ENCODE measurements at places on chromosomes 1 and 21.

GRCh38 chr1:223258751-223259198 lies 105.2 kb downstream of the SUSD4 start:
- DNase-seq, result no peak

- no peak for DNase-seq
Observed at GRCh38 chr1:96355961-96356360, 365.6 kb upstream of the PTBP2 start.

DNA sequence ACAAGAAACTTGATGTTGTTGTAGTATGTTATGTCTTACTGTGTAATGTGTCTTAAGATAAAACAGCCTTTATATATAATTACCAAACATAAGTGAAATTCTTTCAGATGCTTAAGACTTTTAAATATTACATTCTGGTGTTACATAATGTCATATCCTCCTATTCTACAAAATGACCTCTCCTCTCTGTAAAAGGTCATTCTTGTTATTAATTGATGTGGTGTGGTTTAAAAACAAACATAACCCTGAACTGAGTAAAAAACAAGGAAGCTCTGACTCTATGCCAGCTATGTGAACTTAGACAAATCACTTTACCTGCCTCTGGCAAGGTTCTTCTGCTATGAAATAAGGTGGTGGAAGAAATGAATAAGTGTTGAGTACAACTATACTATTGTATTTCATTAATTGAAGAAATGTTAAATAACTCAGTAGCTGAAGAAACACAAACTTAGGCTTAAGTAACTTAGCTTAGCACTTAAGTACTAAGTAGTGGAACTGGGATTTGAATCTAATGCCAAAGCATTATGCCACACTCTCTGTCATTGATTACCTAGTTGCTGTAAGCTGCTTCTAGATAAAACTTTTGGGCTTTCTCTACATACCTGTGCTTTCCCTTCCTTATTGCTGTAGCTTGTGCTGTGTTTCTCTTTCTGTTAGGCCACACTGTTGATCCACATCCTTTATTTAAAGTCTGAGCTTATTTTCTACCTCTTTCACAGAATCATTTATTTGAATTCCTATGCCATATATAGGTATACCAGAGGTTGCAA lies 859 bp upstream of the ANGPTL1 start:
- DNase-seq, result no peak

- no peak for DNase-seq
Observed at GRCh38 chr1:208206092-208206698, 38.0 kb downstream of the PLXNA2 start.

GRCh38 chr1:57721001-57721400 lies 297.1 kb upstream of the DAB1 start:
- no peak for DNase-seq

DNA sequence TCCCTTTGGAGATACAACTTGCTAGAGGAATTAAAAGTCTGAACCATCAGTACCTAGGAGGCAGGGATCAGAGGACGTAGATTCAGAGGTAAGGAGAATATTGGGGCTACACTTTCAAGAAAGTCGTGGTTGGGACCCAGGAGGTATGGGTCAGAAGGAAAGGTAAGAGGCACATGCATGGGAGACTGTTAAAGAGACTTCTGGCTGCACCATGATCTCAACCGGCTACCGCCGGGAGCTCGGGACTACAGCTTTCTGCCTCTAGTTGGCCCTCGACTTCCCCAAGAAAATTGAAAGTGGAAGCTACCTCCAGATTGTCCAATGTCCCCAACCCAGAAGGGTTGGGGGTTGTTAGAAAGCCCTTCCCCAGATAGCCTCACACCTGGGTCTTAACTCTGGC lies 355.7 kb upstream of the TMPRSS15 start:
- no peak for DNase-seq

DNA sequence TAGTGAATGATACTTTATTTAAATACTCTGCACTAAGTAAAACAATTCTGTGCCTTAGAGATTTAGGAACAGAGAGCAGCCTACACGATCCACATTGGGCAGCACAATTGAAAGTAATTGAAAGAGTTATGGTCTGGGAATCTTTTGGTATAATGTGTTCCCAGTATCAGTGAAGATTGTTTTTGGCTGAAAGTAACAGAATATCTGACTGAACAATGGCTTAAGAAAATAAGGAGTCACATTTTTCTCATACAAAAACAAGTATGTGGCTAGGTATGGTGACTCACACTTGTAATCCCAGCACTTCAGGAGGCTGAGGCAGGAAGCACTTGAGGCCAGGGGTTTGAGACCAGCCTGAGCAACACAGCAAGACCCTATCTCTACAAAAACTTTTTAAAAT lies 306.2 kb downstream of the NFIA start:
- DNase-seq, result no peak

GRCh38 chr1:235088907-235089306 lies 39.7 kb downstream of the TOMM20 start:
- no peak for DNase-seq

DNA sequence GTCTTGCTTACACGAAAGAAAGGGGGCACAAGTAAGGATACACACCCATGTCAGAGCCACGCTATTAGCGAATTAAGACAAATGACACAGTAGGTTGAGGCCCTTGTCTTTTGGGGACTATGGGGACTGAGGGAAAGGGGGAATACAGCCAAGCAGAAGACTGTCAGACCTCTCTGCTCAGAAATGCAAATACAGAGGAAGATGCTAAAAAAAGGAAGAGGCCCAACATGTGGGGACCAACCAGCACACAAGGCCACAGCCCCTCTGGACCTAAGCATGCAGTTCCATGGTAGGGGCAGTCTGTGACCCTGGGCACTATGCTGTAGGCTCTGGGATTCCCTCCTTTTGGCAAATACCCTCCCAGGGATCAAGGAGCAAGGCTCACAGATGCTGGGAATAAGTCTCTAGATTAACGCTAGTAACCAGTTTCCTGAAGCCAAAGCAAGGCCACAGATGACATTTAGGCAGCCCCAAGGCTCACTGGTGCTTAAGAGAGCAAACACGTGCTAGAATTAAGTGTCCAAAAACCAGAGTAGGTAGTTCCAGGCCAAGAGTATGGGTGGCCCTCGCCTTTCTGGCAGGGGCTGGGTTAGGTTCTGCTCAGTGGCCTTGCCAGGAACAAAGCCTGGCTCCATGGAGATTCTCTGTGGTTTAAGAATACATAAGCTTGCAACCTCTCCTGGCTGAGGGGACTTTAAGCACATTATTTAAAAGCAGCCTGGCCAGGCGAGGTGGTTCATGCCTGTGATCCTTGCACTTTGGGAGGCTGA lies 38.2 kb downstream of the RABIF start:
- DNase-seq, result no peak

GRCh38 chr1:112706505-112707220 lies at the start of gene RHOC:
Gene RHOC, minus strand, starts transcription at chr1:112707127. Its CDS starts 3,328 bp downstream, at chr1:112703799.
- DNase-seq, result no peak

DNA sequence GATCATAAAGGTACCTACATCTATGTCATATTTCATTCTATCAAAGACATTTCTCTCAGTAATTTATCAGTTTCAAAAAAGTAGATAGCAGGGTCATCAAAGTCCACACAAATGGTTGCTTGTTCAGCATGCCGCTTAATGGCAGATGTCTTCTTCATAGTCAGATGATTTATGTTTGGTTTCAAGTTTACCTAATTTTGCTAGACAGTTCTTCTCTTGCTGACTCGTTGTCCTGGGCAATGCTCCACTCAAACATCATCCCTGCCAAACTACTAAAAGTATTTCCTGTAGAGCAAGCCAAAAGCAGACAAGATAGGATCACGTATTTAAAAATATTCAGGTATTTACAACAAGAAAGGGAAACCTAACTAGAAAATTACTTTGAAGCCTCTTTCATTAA lies 13.6 kb downstream of the NUP210L start:
- no peak for DNase-seq

DNA sequence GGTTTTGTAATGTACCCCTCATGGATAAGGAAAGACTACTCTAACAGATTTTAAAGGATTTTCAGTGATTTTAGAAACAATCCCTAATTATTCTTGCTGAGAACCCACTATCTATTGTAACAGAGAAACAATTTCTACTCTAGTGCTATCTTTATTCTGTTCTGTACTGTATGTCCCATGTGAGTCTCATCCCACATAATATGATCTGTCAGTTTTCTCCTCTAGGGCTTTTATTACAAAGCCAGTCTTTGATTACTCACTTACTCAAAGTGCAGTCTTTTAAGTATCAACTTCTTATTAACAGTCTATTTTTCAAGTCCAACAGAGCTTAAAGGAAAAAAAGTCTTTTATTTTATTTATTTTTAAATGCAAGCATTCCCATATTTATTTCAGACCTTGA lies 54.8 kb downstream of the CTH start:
- no peak for DNase-seq

DNA sequence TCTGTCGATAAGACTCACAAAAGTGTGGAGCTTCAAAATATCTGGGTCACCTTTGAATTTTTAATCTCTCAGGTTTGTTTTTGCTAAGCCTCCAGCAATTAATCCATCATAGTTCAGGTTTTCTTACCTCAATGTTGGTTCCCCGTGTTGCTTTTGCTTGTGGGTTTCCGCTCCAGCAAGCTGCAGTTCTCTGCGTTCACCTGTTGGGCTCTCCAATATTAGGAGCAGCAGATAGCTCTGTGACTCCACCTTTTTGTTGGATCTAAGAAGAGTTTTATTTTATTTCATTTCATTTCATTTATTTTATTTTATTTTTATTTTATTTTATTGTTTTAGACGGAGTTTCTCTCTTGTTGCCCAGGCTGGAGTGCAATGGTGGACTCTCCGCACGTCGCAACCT lies 335.5 kb downstream of the COL11A1 start:
- DNase-seq, result no peak

- no peak for DNase-seq
Observed at GRCh38 chr1:232538224-232538942, 91.5 kb downstream of the SIPA1L2 start.

DNA sequence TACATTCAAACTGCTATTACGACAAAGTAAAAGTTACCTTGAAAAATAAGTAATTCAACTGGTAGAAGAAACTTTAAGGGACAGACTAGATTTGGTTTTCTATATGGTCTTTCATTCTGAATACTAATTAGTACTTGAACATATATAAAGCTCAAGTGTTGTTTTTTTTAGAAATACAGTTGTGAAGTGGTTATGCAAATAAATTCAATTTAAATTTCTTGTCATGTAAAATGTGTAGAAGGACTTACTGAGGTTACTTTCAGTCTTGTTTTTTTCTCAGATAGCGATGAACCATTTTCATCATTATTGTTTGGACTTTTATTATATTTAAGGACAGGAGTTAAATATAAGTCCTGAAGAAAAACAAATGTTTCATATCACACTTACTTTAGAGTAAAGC lies 24.4 kb downstream of the HS2ST1 start:
- DNase-seq, result no peak

DNA sequence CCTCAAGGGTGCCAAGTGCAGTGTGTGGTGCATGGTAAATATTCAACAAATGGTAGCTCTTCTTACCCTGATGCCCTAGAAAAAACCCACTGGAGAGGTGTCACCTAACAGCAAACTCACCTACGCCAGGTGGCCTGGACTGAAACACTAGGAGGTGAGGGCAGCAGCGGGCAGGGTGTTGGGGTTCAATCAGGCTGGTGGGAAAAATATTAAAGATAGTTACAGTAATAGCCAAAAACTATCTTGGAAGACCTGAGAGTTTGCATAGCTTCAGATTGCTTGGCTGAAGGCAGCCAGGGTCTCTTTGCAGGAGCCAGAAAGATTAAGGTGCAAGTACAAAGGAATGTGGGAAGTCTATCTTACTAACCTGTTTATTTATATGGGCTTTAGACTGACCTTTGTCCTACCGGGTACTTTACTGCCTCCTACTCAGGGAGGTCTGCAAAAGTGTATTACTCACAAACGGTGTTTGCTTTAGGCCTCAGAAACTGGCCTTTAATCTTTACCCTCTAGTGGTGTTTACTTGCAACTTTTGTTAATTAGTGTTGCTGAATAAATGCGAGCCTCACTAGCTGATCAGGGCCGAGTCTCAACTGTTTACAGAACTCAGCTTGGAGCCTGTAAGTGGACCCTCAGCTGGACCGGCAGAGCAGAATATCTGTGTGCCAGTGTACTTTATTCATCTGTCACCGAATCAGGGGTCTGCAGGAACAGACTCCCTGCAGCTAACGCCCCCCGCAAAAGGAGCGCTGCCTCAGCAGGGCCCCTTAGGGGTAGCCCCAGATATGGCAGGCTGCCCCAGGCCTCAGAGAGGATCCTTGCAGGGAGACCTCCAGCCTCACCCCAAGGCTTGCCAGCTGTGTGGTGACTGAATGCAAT lies 63.9 kb downstream of the SYF2 start:
- DNase-seq, result no peak

DNA sequence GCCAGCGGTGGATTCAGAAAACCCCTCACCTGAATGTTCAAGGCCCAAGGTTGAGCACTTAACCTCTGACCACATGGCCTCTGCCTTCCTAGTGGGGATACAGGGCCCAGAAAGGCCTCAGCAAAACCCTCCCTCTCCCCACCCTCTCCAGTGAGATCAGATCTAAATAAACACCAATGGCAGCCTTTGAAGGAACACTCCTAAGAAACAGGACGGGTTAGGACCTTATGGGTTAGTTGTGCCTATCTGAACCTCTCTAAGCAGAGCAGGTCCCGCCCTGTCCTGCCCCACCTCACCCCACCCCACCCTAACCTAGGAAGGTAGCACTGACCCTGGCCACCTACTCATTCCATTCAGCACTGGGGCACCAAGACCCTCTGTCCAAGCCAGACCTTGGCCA lies 7.9 kb upstream of the GRHL3 start:
- DNase-seq, result no peak

GRCh38 chr1:55117941-55118340 lies 78.6 kb downstream of the PCSK9 start:
- DNase-seq, result no peak

- no peak for DNase-seq
Observed at GRCh38 chr1:12383001-12383400, 153.2 kb downstream of the VPS13D start.

DNA sequence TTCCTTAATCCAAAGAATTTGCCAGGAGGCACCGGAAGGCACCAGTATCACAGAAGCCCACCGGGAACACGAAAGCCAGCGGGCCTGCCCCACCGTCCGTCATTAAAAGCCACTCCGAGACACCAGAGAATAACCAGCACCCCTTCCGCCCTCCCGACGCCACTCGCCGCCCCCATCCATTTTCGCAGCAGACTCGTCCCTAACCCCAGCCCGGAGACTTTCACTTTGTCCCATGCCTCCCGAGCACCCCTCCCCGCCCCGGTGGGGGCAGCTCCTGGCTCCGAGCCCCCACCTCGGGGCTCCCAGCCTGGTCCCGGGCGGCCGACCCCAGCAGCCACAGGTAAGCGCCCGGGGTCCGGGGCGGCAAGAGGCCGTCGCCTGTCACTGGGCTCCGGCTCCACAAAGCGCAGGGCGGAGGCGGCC lies 105.4 kb downstream of the SLC45A1 start:
- no peak for DNase-seq

GRCh38 chr21:30349572-30349971 lies 1.2 kb upstream of the KRTAP23-1 start:
- no peak for DNase-seq

DNA sequence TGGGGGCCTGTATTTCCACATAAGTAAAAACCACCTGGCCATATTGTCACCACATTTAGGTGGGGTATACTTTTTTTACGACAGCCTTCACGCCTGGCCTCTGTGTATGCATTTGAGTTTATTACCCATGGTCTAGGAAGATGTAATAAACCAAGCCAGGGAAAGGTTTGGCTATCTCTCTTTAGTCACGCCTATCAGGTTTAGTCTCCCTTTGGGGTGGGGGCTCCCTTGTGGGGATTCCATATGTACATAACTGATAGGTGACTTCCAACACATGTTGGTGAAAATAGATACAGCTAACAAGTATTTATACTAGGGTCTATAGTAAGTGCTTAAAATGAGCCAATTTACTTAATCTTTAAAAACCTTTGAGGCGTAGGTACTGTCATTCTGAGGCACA lies 4.2 kb downstream of the YBX1 start:
- DNase-seq, result no peak

- DNase-seq, result no peak
Observed at GRCh38 chr1:211596418-211597181, 17.6 kb upstream of the SLC30A1 start.
